Psoas muscle (tissue), 8 donors: ENCODE measurements at places on chromosomes 7 and 10. TPM values are rescaled to one million over a fixed set of nuclear protein-coding genes. Genes with fewer than 3 reads are reported as not detected.

Gene GPR37
- 0.09 TPM for total RNA-seq

Gene TAC1
- total RNA-seq = not detected

Gene TEX36
- total RNA-seq = not detected

Gene CALHM3
- not detected for total RNA-seq

Gene CNNM1
- not detected for total RNA-seq

Gene NXPH1
- total RNA-seq = not detected

Gene HELLS
- 0.50 TPM for total RNA-seq
